ENCODE measurements at places on chromosomes 6 and 20. TPM values are rescaled to one million over a fixed set of nuclear protein-coding genes. Genes with fewer than 3 reads are reported as not detected.

Gene SASH1
- total RNA-seq = 0.20 TPM

Gene CLPSL1
- total RNA-seq = not detected

Gene GLP1R
- not detected for total RNA-seq

Gene PET117
- 14.6 TPM for total RNA-seq

Gene UBR2
- 31.9 TPM for total RNA-seq

GRCh38 chr6:169163411-169163901 lies 90.2 kb downstream of the THBS2 start:
- DNase-seq = no peak

DNA sequence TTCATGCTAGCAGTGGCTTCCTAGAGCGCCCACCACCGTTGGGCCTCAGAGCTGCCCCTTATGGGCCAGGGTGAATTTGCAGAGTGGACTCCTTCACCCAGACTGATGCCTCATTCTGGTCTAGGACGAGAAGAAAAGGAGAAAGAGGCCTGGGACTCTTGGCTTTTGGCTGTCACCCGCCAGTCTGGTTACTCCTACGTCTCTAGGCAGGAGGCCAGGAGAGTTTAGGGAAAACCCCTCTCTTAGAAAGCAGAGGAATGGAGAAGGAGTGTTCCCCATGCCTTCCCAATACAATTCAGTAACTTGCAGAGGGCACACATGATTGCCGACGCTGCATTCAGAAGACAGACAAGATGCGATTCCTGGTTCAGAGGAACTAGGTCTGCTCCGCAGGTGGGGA lies 70.1 kb downstream of the CDC5L start:
- DNase-seq = no peak

DNA sequence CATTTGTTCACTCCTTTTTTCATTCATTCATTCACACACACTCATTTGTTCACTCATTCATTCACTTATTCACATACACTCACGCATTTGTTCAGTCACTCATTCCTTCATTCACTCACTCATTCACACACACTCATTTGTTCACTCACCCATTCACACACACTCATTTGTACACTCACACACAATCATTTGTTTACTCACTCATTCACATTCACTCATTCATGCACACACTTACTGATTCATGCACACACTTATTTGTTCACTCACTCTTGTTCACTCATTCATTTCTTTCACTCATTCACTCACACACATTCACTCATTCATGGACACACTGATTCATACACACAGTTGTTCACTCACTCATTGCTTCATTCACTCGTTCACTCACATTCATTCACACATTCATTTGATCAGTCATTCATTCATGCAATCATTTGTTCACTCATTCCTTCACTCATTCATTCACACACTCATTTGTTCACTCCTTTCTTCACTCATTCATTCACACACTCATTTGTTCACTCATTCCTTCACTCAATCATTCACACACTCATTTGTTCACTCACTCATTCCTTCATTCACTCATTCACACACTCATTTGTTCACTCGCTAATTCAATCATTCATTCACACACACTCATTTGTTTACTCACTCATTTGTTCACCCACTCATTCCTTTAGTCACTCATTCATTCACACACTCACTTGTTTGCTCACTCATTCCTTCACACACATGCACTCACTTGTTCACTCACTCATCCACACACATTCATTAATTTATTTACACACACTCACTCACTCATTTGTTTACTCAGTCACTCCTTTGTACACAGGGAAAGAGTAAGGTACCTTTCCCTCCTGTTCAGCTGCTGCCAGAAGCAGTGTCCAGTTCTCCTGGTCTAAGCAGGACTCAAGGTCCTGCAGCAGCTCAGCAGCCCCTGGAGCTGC lies 50.7 kb upstream of the BHLHE23 start:
- DNase-seq = no peak

GRCh38 chr6:38805127-38805655 lies 90.1 kb downstream of the DNAH8 start:
- no peak for DNase-seq

- no peak for DNase-seq
Observed at GRCh38 chr20:54086507-54087039, 16.2 kb upstream of the BCAS1 start.

- no peak for DNase-seq
Observed at GRCh38 chr6:106617302-106617701, 12.0 kb downstream of the RTN4IP1 start.
